Left kidney (tissue), 8 donors: ENCODE measurements at places on chromosomes 2 and 18. TPM values are rescaled to one million over a fixed set of nuclear protein-coding genes. Genes with fewer than 3 reads are reported as not detected.

Gene C2orf15
- 12.8 TPM for polyA plus RNA-seq

Gene ESPNL
- polyA plus RNA-seq = 0.30 TPM

Gene UGT1A8
- not detected for polyA plus RNA-seq

Gene DOCK10
- polyA plus RNA-seq = 10.3 TPM

Gene CNNM3
- 35.2 TPM for polyA plus RNA-seq

Gene ZNF396
- 7.2 TPM for polyA plus RNA-seq

- no peak for DNase-seq
These were observed 730 bp downstream of the ODC1 start for GRCh38 chr2:10447300-10447894.

DNA sequence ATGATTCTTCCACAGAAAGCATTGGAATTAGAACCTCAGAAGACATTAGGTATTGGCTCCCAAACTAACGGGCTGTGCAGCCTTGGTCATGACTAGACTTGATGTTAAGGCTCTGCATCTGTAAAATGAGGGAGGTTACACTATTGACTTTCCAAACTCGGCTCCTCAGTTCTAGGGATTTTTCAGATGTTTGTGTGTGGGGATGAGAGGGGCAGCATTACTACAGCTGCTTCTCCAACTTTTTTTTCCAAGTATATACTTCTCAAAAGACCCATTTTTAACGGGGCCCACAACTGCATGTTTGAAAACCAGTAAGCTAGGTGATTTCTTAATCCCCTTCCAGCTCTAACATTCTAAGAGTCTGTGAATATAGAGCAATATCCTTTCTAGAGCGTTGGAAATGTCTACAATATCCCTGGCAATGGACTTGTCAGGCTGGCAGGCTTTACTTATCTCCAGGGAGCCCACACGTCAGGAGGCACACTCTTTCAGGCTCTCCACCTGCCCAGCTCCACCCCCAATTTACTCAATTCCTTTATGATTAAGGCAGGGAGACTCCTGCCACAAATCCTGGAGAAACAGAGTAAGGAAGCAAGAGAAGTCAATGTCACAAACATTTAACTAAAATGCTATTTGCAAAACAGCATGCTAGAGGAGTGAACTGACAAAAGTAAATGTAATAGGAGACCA lies 844 bp upstream of the MPV17 start:
- DNase-seq = no peak

DNA sequence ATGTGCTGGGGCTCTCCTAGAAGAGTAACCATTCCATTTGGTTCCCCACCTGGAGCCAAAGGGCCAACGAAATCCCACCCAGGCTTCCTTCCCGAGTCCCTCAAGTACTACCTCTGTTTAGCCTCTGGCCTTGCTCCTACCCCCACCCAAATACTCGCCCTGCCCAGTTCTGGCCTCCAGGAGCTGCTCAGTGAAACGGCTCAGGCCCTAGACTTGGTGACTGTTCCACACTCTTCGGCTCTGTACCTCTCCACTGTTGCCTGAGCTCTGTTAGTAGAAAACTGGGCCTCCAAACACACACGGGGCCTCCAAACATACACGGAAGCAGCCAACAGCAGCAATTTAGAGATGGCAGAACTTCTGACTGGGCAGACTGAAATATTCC lies 4.2 kb downstream of the OTX1 start:
- no peak for DNase-seq

- DNase-seq = no peak
These were observed 202.6 kb downstream of the LDLRAD4 start for GRCh38 chr18:13420969-13421686.

DNA sequence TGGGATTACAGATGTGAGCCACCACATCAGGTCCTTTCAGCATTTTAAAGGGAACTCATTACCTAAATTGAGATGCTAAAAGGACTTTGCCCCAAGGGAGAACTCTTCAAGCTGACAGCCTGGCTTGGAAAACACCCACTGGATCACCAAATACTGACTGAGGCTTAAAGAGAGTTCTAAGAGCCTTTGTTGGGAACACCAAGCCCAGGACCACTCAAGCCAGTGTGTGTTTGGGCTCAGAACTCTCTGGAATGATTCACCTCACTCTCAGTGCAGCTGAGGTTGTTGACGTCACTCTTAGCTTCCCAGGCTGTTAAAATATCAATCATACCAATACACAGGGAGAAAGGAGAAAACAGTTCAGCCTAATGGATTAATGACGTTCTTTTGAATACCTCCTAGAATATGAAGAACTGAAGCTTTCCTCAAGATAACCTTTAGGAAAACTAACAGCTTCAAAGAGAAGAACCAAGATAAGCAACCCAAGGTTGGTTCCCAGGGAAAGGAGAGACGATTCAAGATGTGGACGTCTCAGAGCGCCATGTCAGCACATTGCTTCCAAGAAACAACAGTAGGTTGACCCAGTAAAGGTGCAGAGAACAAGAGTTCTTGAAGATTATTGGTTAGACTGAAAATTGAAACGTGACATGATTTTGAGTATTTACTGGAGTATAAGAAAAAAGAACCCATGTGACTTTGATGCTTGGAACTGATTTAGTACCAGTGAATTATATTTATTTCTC lies 48.0 kb upstream of the MGAT4A start:
- no peak for DNase-seq

DNA sequence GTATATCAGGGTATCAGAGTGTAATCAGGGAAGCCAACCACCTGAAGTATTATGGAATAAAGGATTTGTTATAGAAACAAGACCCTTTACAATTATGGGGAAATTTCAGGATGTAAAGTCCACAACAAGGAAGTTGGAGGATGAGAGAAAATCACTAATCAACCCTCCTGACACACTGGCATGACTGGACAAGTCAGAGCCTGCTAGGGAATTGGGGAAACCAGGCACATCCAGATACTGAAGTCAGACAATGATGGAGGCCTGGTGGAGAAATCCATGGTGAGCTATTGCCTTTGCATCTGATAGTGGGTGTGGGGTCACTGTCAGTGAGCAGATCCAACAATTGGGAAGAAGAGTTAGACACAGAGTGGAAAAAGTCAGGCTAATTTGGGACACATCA lies 158.8 kb upstream of the FBXO11 start:
- no peak for DNase-seq

DNA sequence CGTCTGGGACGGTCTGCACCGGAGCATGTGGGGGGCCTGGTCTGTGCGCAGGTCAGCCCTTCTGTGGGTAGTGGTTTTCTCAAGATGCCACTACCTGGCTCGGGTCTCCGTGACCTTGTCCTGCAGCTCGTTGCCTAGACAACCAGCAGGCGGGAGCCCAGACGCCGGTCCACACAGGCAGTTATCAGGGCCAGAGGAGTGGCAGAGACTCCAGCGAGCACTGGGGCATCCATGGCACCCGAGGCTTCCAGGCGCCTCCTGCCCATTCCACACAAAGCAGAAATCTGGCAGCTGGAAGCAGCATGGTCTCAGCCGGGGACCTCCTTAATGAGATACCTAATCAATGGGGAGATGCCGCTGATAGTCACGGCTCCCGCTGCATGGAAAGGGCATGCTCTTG lies 156.1 kb downstream of the FAM210A start:
- no peak for DNase-seq
